RKO (cell line): ENCODE measurements at places on chromosomes 12 and 14.

DNA sequence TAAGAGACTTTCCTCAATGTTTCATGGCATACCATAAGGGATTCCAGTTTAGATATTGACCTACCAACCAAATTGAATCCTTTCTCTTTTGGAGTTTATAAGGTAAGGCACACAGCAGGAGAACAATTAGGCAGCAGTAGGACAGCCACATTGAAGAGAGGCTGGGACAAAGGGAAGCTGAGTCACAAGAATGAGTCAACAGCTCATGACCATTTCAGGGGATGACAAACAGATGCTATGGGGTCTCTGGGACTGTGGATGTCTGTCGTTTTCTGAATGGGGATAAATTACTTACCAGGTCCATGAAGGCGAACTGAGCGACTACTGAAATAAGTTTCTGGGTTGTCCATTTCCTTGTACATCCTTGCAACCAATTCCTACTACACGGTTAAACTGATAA, 48.6 kb upstream of the E2F7 start:
- DNase-seq: peak; percentile 47

DNA sequence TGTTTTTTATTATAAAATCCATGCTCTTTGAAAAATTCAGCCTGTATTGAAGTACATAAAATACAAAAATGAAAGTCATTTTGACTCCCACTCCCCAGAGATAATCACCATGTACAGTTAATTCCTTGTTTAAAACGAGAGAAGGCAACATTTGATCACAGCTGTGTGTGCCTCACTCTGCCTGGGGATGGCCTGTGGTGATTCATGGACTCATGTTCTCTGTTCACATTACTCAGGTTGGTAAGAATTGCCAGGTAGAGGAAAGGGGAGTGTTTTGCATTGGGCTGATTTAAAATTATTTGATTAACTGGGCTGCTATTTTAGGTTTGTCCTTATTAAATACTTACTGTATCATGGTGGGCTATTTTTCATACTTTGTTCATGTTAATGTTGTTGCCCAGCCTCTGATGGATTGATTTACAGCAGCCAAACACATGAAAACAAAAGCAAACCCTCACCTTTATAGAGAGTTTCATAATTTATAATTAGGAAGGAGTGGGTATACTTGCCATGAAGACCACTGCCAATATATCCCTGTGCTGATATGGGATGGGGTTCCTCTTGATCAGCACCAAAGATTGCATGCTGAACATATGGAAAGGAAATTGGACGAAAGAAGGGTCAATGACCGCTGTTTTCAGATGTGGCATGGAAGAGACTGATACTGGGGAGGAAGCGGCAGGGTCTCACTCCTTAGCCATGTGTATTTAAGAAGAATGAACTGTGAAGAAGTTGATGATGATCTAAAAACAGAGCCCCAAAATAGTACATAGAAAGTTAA, 3.0 kb downstream of the ZBTB1 start:
- DNase-seq: peak; percentile 47

GRCh38 chr12:41344776-41345470, 156.8 kb downstream of the PDZRN4 start:
- DNase-seq: no peak

- peak; percentile 30 for DNase-seq
These were observed 1.3 kb downstream of the CAMKK2 start for GRCh38 chr12:121295116-121295745.

DNA sequence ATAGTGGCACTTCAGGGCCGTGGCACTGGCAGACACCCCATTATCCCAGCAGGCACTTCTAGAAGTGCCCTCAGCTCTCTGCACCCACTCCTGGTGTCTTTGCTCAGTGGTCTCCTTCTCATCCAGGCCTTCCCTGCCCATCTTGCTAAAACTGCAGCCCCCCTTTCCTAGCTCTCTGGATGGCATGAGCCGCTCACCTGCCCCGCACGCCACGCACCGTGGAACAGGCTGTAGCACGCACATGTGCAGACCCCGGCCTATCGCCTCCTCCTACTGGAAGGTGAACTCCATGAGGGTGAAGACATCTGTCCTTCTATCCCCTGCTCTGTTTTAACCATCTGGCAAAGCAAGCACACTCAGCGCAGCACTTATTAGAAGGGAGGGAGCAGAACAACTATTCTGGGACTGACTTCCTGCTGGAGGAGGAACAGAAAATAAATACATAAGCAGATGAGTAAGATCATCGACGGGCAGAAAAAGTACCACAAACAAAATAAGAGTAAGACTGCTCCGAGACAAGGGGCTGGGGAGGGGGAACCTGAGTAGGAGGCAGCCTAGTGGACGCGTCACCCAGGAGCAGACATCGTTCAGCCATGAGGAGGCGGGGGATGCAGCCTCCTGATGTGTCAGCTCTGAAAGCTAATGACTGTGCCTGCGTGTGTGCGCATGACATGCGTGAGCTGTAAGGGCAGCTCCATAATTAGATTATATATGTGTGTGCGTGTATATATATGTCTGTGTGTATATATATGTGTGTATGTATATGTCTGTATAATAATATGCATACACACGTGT, 7.8 kb upstream of the FZD10 start:
- DNase-seq: no peak

DNA sequence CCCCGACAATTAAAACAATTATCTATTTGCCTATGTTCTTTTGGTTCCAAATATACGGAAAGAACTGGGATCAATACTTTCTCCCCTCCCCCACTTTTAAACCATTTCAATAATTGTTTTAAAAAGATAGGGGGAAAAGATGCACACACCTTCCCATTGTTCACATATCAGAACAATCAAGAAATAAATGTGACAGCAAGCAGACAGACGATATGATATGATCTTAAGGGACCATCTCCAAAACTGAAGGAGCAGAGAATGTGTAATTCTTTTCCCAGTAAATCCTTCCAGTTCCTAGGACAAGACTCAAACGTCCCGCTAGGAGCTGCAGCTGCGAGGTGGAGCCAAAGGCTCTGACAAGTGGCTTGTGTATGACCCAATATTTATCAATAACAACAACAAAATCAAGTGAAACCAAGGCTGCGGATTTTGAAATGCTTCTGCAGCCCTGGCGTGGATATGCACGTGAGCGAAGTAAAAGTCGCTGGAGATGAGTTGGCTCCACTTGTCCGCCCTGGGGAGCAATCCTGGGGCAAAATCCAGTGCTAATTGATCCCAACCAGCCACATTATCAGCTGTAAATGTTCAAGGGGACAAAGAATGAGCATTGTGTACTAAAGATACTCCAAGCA, 8.2 kb upstream of the FOXG1 start:
- DNase-seq: no peak

DNA sequence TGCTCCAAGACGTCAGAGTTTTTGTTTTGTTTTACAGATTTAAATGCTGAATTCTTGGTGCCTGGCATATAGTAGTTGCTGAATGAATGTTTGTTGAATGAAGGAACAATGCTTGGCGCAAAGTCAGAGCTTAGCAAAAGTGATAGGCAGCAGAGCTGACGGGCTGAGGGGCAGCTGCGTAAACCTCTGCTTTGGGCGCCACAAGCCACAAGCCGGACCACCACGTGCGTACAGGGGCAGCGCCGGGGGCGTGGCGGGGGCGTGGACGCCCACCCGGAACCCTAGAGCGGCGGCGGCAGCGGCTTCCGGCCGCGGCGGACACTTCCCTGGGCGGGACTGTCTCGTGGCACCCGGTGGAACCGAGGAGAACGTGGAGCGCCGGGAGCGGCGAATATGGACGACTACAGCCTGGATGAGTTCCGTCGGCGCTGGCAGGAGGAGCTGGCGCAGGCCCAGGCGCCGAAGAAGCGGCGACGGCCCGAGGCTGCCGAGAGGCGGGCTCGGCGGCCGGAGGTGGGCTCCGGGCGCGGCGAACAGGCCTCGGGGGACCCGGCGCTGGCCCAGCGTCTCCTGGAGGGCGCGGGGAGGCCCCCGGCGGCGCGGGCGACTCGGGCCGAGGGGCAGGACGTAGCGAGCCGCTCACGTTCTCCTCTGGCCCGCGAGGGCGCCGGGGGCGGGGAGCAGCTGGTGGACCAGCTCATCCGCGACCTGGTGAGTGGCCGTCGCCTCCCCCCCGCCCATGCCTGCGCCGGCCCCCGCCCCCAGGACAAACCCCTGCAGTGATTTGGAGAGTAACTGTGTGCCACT, at the start of gene FBXW8:
Gene FBXW8, plus strand, starts transcription at position 306 of the 807 bp plus-strand sequence. Its CDS starts 88 bp downstream, at position 394.
- peak; percentile 74 for DNase-seq

DNA sequence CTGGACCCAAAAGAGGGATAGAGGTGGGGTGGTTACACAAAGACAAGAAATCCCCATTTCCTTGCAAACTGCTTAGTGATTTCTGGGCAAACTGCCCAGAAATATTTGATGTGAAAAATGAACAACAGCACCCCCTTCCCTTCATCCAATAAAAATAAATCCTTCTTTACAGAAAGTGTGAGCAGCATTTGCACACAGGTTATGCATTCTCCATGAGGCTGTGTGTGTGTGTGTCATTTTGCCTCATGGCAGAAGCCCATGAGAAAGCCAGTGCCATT, 17.2 kb upstream of the NRXN3 start:
- DNase-seq: peak; percentile 17

- DNase-seq: no peak
These were observed 94.0 kb upstream of the SLC38A4 start for GRCh38 chr12:46919666-46920400.

DNA sequence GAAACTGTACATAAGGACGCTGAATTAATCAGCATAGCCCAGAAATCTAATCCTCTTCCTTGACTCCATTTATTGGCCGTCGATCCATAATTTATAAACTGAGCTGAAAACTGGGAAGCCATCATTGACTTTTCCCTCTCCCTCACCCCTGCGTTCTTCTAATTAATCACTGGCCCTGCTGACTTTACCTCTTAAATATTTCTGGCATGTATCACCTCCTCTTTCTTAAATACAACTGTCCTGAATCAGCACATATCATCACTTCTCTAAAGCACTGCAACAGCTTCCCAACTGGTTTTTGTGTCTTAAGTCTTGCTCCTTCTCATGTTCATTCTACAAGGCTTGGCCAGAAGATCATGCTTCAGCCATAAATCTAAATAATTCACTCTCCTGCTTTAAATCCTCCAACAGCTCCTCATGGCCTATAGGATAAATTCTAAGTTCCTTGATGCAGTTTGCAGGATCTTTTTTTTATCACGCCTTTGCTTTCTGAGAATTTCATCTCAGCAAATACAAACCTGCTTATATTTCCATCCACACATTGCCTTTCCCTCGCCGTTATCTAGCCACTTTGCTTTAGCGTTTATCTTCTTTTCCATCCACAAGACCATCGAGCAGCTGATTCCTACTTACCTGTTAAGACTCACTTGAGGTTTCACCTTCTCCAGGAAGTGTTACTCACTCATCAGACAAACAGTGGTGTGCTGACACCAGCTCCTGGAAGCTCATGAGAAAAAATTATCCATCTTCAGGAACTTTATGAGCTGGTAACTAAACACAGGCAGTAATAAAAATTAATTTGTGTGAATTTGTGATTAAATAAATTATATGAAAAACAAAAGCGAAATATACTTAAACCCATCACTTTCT, 295.6 kb upstream of the FLRT2 start:
- peak; percentile 1 for DNase-seq

DNA sequence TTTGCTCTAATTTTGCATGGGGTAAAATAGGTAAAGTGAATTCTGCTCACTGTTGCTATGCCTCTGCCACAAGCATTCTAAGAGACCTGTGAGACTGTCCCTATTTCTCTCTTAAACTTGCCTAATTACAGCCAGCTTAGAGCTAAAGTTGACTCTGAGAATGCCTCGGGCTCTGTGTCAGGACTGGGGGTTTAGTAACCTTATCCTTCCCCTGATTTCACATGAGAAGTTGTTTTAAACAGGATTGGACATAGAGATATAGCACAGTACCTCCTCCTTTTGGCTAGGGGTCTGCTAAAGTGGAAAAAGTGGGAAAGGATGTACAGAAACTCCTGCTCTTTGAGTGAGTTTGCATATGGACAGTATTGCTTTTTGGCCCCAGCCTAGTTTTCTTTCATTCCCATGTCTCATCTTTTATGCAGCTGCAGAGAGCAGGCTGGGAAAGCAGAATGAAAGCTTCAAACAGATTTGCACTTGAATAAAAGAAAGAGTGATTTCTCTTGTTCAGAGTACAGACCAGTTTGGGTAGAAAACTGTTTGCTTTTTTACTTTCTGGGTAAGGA, 122.0 kb downstream of the RAD51B start:
- no peak for DNase-seq

DNA sequence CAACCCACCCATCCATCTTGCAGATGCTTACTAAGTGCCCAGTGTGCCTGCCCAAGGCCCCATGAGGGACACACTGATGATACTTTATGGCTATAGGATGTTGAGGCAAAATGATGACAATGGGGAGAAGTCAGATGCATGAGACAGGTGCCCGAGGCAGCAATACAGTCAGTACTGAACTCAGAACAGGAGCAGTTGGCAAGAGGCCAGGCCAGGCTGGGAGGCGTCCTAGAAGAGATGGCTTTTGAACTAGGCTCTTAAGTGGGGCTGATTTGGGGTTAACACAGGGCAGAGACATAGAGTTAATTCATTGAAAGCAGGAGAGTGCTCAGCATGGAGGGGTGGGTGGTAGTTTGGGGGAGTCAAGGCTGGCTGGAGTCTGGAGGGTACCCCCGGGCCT, 15.6 kb downstream of the PLBD2 start:
- DNase-seq: no peak

DNA sequence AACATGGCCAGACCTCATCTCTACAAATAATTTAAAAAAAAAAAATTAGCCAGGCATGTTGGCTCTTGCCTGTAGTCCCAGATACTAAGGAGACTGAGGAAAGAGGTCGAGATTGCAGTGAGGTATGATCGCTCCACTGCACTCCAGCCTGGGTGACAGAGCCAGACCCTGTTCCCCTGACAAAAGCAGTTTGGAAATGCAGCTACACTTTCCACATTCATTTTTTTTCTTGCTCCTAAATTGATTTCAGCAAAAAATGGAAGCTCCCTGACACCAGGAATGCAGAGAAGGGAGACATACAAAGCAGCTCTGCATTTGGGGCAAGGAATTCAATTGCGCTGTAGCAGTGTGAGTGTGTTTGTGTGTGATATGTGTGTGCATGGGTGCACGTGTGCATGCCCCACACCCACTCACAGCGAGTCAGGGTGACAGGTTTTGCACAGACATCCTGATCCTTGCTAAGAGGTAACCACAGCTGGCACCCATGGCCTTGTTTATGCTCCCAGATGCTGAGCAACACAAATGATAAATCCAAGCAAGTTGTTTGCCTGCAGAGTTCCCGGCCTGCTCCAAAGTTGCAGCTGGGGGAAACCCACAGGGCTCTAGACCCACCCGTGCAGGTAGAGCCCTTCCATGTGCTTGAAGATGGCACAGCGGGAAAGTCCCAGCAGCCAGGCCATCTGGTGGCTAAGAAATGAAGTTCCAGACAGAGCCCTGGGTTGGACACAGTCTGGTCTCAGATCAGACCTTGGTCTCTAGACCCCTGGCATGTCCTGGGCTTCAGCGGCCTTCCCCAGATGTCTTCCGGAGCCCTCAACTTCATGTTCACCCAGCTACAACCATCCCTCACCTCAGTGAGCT, 25.9 kb upstream of the BDKRB2 start:
- no peak for DNase-seq
